H9 (cell line): ENCODE measurements at places on chromosomes 7 and 10. TPM values are rescaled to one million over a fixed set of nuclear protein-coding genes. Genes with fewer than 3 reads are reported as not detected.

DNA sequence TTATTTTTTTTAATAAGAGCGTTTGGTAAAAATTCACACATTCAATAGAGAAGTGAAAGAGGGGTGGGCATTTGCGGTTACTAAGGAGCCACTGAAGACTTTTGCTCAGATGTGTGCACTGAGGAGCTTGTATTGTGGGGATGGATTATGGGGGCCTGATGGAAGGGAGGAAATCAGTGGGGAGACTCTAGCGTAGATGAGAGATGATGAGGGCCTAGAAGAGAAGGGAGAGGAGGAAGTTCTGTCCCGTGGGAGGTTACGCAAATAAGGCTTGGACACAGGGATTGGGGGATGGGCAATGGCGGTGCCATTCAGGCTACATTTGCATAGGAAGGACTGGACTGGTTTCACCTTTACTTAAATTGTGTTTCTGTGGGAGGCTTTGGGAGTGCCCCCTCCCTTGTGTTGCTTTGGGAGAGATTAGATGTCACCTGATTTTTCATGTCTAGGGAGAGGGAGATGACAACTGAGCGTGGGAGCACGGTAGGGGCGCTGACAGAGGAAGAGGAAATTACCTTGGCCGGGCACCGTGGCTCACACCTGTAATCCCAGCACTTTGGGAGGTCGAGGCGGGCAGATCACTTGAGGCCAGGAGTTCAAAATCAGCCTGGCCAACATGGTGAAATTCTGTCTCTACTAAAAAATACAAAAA is 2.2 kb upstream of the HIP1 start:
- no peaks in the 10 kb centered on the region; the same call in 1 of the 2 replicates for H3K27me3 ChIP-seq
- H3K36me3 ChIP-seq, result no peaks in the 10 kb centered on the region
- DNase-seq, result peak; percentile 51

- H3K27ac ChIP-seq, result no peak overlapping the region
- H3K4me1 ChIP-seq, result peaks cover 5% of the 10 kb centered on the region
- no peaks in the 10 kb centered on the region for H3K27me3 ChIP-seq
- no peak for DNase-seq
- H3K4me3 ChIP-seq, result no peak overlapping the region
Measured at GRCh38 chr7:91436655-91437054, 172.4 kb downstream of the FZD1 start.

DNA sequence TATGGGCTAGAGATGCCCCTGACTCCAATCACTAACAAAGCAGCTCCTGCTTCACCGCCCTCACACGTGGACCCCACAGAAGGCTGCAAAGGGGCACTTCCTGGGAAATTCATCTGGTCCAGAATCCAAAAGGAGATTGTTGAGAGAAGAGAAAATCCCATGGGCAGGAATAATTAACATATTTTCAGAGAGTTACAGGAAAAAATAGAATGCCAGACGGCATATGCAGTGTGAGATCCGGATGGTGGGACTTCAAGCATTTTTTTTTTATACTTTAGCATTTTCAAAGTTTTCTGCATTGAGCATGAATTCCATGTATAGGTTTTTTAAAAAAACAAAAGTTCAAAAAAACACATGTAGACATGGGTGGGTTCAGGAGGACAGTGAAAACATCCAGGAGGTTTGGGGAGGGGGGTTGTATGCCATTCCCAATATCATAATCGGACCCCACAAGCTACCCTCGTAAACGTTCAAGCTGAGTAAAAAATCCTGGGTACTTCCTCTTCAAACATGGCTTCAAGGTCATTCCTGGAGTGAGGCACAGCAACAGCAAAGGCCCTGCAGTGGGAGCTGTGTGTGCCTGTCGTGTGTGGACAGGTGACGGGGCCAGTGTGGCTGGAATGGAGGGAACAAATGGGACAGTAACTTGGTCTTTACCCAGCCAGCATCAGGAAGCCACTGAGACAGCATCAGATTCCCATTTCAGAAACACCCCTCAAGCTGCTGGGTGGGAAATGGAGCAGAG is 128.1 kb downstream of the SLIT1 start:
- no peaks in the 10 kb centered on the region for H3K27me3 ChIP-seq
- H3K36me3 ChIP-seq, result no peaks in the 10 kb centered on the region
- no peak for DNase-seq
- no peak overlapping the region for H3K27ac ChIP-seq
- no peak overlapping the region for H3K4me3 ChIP-seq
- no peaks in the 10 kb centered on the region for H3K4me1 ChIP-seq

DNA sequence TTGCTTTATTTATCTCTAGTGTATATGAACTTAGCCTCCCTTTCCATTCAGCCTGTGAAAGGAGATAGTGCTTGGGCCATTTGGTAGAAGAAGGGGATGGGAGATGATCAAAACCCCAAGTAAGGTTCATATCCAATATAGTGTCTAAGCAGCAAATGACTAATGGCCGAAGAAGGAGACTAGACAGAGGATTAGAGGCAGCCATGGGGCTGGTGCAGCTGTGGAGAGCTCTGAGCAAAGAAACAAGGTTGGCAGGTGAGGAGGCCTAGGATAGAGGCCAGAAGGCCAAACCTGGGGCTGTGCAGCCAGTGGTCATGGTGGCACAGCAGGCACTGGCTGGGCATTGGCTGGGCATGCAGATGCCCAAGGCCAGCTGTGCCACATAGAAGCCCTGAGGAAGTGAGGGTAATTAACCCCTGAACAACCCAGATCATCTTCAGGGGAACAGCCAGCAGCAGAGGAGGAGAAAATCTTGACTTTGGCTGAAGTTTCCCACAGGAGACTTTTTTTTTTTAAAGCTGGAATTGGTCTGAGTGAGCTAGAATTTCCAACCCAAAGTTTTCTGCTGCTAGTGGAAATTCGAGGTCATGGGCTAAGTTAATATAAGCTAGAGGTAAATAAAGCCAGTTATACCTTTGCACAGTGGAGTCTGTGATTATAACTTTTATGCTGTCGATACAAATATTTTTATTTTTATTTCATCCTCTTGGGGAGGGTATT is 10.3 kb upstream of the CPA1 start:
- H3K36me3 ChIP-seq, result peaks cover 4% of the 10 kb centered on the region; the same call in 1 of the 2 replicates
- no peak overlapping the region for H3K27ac ChIP-seq
- H3K27me3 ChIP-seq, result no peaks in the 10 kb centered on the region
- H3K4me1 ChIP-seq, result no peaks in the 10 kb centered on the region; the same call in 1 of the 2 replicates
- no peak overlapping the region for H3K4me3 ChIP-seq

- no peak overlapping the region for H3K4me3 ChIP-seq
- no peaks in the 10 kb centered on the region for H3K4me1 ChIP-seq
- peaks cover 18% of the 10 kb centered on the region for H3K27me3 ChIP-seq
- H3K27ac ChIP-seq, result no peak overlapping the region
Measured at GRCh38 chr10:133381036-133381435, 2.0 kb downstream of the PAOX start.

Gene VGF
- total RNA-seq, result 37.1 and 39.1 TPM in 2 replicates

GRCh38 chr10:48693206-48693605 is 8.5 kb downstream of the WDFY4 start:
- H3K27me3 ChIP-seq, result no peaks in the 10 kb centered on the region
- DNase-seq, result no peak
- peaks cover 4% of the 10 kb centered on the region; the same call in 2 of the 3 replicates for H3K36me3 ChIP-seq
- no peak overlapping the region for H3K4me3 ChIP-seq
- no peak overlapping the region for H3K27ac ChIP-seq
- no peaks in the 10 kb centered on the region; the same call in 1 of the 2 replicates for H3K4me1 ChIP-seq

Gene C10orf105
- total RNA-seq, result 0.24 and 0.26 TPM in 2 replicates

GRCh38 chr7:38310591-38311101 is 37.2 kb upstream of the TARP start:
- H3K4me3 ChIP-seq, result no peak overlapping the region
- H3K27ac ChIP-seq, result no peak overlapping the region
- H3K36me3 ChIP-seq, result no peaks in the 10 kb centered on the region
- no peaks in the 10 kb centered on the region for H3K27me3 ChIP-seq
- DNase-seq, result no peak
- no peaks in the 10 kb centered on the region for H3K4me1 ChIP-seq

DNA sequence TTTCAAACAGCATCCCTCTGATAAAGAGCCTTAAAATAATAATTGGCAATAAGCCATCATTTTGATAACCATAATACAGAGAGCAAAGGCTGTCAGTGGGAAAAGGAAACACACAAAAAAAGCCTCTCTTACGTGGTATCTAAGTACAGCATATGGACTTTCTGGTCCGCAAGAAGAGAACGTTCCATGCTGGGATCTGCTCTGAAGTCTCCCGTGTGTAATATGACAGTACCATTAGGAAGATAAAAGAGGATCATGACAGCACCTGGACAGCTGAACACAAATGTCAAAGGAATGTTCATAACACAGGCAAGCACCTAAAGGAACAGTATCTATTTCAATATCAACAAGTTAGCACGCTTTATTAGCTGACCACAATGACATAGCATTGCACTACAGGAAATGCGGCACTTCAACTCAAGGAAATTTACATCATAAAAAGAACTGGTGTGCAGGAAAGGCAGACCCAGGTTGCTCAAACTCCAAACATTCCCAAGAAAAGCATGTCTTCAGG is 9.9 kb downstream of the DCLRE1A start:
- no peak overlapping the region for H3K4me3 ChIP-seq
- H3K27ac ChIP-seq, result no peak overlapping the region
- H3K27me3 ChIP-seq, result no peaks in the 10 kb centered on the region
- H3K4me1 ChIP-seq, result no peaks in the 10 kb centered on the region
- no peak for DNase-seq

Gene PNLIPRP1
- total RNA-seq, result not detected in 2 replicates

GRCh38 chr7:55050281-55050680 is 31.5 kb downstream of the EGFR start:
- H3K4me1 ChIP-seq, result no peaks in the 10 kb centered on the region
- no peaks in the 10 kb centered on the region for H3K27me3 ChIP-seq
- H3K36me3 ChIP-seq, result no peaks in the 10 kb centered on the region
- no peak overlapping the region for H3K27ac ChIP-seq

DNA sequence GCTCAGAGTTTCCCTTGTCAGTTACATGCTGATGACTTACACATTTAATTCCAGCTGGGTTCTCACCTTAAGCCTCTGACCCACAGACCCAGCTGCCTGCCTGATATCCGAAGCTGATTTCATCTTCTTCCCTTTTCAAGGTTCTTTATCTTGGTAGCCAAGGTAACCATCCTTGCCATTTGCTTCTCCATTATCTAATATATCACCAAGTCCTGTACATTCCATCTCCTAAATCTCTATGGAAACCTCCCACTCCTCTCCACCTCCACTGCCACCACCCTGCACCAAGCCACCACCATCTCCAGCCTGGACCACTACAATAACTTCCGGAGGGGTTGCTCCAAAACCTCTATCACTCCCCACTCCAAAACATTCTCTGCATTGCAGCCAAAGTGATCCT is 19.9 kb downstream of the SCRN1 start:
- H3K36me3 ChIP-seq, result peaks cover 9% of the 10 kb centered on the region
- no peaks in the 10 kb centered on the region for H3K4me1 ChIP-seq
- H3K27me3 ChIP-seq, result no peaks in the 10 kb centered on the region
- no peak overlapping the region for H3K27ac ChIP-seq

GRCh38 chr10:5449823-5450222 is 37.5 kb downstream of the NET1 start:
- H3K27me3 ChIP-seq, result no peaks in the 10 kb centered on the region
- no peak overlapping the region for H3K27ac ChIP-seq
- H3K36me3 ChIP-seq, result peaks cover 35% of the 10 kb centered on the region
- H3K4me1 ChIP-seq, result no peaks in the 10 kb centered on the region; the same call in 1 of the 2 replicates
- H3K4me3 ChIP-seq, result no peak overlapping the region

Gene JCAD
- total RNA-seq, result 0.66 and 0.77 TPM in 2 replicates

GRCh38 chr10:132230557-132231210 is 43.9 kb downstream of the DPYSL4 start:
- H3K36me3 ChIP-seq, result peaks cover 4% of the 10 kb centered on the region; the same call in 1 of the 2 replicates
- no peaks in the 10 kb centered on the region for H3K27me3 ChIP-seq
- DNase-seq, result no peak
- H3K4me3 ChIP-seq, result no peak overlapping the region
- no peaks in the 10 kb centered on the region for H3K4me1 ChIP-seq

DNA sequence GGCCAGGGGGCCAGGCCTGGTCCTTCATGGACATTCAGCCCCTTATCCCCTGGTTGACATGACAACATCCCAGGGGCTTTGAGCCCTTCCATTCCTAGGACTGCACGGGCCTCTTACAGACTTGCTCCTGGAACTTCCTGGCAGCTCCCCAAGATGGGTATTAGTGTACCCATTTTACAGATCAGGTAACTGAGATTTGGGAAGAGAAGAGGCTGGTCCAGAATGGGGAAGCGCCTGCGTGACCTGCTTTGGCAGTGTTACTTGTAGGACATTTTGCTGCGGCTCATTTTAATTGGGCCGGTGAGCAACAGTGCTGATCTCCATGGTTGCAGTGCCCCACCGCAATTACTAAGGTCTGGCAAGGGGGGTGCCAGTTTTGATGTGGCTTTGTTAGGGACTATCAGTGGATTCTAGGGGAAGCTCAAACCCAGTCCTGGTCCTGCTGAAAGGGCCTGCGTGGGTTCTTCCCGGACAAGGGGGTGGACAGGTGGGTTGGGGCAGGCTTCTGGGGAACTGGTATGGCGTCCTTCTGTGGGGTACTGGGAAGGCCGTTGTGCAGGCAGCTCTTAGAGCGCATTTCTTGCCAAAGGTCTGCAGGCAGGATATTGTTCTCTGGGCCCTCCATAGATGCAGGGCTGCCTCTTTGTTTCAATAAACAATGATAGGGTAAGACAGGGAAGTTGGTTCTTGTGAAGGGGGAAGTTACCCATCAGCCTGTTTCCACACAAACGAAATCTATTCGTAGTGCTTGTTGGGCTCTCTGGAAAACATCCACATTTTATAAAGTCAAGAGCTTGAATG is 137.6 kb downstream of the RGS10 start:
- no peak overlapping the region for H3K27ac ChIP-seq
- DNase-seq, result no peak
- H3K4me3 ChIP-seq, result no peak overlapping the region
- H3K4me1 ChIP-seq, result no peaks in the 10 kb centered on the region
- H3K36me3 ChIP-seq, result no peaks in the 10 kb centered on the region
- no peaks in the 10 kb centered on the region for H3K27me3 ChIP-seq

- no peak overlapping the region for H3K27ac ChIP-seq
- H3K4me1 ChIP-seq, result no peaks in the 10 kb centered on the region
- H3K4me3 ChIP-seq, result no peak overlapping the region
- DNase-seq, result no peak
Measured at GRCh38 chr7:7017707-7018280, 164.6 kb upstream of the C1GALT1 start.

Gene CRTAC1
- 0.46 and 0.48 TPM in 2 replicates for total RNA-seq

GRCh38 chr10:1273372-1274105 is 217.4 kb downstream of the WDR37 start:
- H3K27ac ChIP-seq, result no peak overlapping the region
- no peaks in the 10 kb centered on the region for H3K27me3 ChIP-seq
- no peak for DNase-seq

Gene SLC39A12
- not detected in 2 replicates for total RNA-seq

Gene TRPV5
- not detected in 2 replicates for total RNA-seq
